ENCODE measurements at places on chromosomes 4 and X.

GRCh38 chr4:128571747-128572146 lies 237.8 kb upstream of the JADE1 start:
- no peak for DNase-seq

DNA sequence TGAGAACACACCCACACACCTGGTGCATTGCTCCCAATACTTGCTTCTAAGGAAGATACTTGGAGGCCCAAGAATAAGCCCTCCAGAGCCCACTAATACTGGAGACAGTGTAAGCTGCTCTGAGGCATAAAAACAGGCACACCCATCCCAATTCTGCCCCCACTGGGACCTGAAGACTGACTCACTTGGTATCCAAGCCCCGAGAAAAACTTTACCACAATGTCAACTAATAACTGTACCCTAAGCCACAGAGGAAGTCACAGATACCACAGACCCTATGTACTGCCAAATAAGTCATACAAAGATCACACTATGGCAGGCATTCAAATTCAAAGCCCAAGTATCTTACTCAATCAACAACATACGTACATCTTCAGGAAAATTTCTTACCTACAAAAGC lies 398.2 kb upstream of the SPANXN1 start:
- DNase-seq: no peak

DNA sequence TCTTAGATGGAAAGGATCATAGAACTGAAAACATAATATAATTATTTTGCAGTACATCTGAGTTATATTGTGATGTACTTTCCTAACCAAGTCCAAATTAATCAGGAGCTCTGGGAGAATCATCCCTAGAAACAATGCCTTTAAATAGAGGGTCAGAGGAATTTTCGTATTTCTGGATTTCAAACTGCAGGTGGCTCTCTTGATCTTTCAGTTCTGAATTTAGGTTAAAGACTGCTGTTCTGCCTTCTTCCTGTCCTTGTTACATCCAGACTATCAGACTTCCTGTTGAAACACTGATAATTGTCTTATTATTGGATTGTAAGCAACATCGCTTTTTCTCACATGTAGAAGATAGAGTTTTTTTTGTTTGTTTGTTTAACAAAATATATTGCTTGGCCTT lies 142.7 kb downstream of the RPA4 start:
- DNase-seq: no peak

GRCh38 chrX:152528193-152528592 lies 77.1 kb upstream of the GABRA3 start:
- DNase-seq: no peak

DNA sequence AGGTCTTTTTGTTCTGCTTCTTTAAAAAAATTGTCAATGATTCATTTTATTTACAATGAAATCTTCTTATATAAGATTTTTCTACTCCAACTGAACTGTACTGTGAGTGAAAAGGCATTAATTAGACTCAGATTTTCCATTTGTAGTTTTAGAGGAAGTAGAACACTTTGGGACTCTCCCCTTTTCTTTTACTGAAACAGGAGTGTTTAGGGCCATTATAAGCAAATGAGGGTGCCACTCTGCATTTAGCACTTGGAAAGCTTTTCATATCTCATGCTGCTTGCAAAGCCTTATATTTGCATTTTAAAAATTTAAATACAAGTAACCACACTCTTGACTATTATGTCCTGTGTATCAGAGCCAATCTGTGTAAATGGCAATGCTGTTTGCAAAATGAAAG lies 584.3 kb downstream of the KLHL13 start:
- no peak for DNase-seq

DNA sequence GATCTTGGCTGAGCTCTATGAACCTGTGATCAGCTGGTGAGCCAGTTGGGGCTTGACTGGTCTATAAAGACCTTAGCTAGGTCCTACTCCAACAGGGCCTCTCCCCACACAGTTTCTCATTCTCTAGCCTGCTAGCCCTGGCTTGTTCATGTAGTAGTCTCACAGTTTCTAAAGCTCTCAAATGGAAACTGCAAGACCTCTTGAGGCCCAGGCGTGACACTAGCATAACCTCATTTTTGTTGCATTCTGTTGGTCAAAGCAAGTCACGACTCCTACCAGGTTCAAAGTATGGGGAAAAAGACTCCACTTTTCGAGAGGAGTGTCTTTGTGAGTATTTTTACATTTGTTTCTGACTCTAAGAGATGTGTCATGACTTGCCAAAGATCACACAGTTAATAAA lies 50.9 kb downstream of the CEP44 start:
- DNase-seq: no peak

- no peak for DNase-seq
Observed at GRCh38 chr4:26323821-26324220, 3.0 kb downstream of the RBPJ start.

- no peak for DNase-seq
Observed at GRCh38 chr4:60683973-60684372, 516.2 kb upstream of the ADGRL3 start.

DNA sequence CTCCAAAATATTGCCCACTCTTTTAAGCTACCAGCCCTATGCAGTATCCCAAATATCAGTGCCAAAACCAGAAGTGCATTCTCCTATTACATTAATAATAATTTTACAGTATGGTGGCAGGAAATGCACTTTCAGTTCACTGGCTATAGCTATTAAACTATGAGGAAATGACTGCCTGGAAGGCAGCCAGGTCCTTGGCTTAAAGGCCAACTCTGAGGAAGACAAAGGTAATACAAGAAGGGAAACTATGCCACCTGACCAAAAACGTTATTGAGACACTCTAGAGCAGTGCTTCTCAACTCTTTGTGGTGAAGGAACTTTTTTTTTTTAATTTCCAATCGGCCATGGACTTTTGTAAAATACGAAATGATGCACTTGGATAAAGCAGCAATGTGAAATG lies 133.6 kb upstream of the VAMP7 start:
- no peak for DNase-seq

DNA sequence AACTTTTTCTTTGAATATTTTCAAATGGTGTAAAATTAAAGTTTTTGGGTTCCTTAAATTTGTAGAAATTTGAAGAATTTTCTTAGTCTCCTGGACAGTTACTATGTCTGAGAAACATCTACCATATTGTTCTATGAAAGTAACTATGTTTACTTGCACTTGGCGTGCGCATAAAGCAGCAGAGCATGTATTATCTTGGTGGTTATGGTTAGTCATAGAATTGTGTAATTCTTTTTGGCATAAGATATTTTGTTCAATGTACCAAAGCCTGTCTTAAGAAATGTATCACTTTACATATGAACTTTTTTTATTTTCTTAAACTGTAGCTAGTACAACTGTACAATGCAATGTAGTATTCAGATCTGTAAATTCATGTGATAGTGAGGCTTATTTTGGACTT lies 49.2 kb downstream of the CDS1 start:
- no peak for DNase-seq

GRCh38 chr4:152738827-152739226 lies 40.7 kb downstream of the TIGD4 start:
- no peak for DNase-seq

GRCh38 chr4:76773766-76774165 lies 124.2 kb downstream of the SOWAHB start:
- DNase-seq: no peak

DNA sequence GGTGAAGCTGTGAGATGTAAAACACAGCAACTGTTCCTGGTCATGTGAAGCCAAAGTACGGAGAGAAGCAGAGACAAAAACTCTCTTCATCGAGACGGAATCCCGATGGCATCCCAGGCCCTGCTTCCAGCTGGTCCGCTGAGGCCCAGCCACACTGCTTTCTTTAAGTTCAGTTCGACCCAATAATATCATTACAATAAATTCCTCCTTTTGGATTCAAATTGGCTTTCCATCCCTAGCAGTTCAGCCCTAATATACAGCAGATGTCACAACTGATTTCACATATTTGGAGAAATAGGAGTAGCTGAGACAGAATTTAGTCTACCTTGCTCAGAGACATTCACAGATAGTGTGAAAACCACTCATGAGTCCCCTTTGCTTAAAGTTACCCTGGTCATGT lies 98.3 kb upstream of the SPRY1 start:
- DNase-seq: no peak

DNA sequence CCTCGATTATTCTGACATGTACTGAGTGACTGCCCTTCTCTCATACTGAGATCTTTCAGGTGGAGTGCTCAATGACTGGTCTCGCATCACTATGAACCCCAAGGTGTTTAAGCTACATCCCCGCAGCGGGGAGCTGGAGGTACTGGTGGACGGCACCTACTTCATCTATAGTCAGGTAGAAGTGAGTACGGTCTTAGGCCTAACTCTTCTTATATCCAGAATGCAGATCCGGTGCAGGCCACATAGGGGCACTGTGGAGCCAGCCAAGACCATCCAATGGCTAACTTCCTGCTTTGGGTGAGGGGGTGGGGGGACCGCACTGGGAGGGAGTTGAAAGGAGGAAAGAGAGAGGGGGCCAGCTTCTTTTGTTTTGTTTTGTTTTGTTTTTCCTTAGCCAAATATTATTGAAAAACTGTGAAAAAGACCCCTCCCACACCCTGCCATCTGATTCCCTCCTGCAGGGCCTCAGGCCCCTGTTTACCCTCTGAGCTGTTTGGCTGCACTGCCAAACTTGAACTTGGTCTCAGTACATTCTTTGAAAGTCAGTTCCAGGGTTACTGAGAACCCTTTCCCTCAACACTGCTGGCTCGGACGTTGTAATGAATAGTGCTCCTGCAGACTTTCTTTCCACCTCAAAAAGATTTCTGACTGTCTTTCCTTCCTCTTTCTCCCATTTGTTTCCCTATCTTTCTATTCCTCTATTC lies 16.2 kb downstream of the AWAT2 start:
- DNase-seq: no peak

DNA sequence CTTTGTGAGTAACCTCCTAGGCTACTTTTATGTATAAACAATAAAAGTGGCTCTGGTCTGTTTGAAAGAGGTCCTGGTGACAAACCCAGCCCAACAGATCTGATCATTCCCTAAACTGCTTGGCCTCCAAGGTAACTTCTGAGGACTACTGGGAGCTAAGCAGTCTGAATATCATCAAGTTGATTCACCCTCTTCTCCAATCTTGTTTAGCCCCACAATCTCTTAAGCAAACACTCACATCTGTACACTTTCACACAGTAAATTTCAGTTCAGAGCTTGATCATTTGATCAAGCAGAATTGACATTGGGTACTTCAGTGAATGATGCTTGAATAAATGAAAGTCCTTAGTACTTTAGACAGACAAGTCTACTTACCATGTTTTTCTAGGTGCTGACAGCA lies 74.7 kb downstream of the HCCS start:
- DNase-seq: no peak

DNA sequence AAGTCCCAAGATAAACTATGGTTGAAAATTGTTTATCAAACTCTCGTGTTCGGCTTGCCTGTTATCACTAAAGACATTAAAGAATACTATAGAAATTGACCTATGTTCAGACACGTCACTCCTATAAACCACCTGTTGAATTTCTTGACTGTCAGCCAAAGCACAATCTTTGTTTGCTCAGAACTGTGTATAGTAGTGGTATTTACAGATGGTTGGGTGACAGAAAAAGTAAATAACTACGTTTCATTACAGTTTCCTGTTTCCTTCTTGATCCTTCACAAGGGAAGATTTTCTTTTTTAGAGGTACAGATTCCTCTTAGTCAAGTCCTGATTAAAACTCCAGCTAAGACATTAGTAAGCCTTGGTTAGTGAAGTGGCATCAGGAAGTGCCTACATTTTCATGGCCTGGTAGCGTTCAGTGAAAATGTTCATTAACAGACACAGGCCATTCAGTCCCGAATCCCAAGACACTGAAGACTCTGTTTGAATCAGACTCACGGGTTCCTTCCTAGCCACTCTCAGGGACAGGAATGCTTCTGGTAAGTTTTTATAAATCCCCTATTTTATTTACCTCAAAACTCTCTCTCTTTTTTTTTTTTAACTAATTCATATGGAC lies at the start of gene SMIM31:
Gene SMIM31 (plus strand): TSS at position 259 of the 616 bp plus-strand sequence. CDS start 16,313 bp downstream, outside the sequence.
- DNase-seq: no peak

GRCh38 chr4:88807499-88807898 lies 109.9 kb upstream of the NAP1L5 start:
- no peak for DNase-seq

GRCh38 chrX:106959901-106960300 lies 39.7 kb downstream of the CLDN2 start:
- no peak for DNase-seq

- DNase-seq: no peak
Observed at GRCh38 chr4:931194-931959, 739 bp downstream of the GAK start.

DNA sequence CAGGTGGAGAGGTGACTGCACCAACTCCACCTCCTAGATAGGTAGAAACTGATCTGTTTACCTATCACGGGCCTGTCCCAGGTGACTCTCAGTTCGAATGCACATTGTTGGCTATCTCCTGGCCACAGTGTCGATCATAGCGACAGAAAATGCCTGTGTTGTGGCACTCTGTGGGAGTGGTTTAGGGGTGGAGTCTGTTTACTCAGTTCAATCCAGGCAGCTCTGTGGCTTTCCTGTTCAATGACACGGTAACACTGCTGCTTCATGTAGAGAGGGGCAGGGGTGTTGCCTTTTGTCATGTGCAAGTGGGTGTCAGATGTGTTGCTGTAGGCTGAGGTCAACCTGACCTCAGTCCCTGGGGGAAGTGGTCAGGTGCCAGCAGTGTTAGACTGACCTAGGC lies 1602.4 kb downstream of the TECRL start:
- no peak for DNase-seq

GRCh38 chr4:88737307-88737941 lies 39.8 kb upstream of the NAP1L5 start:
- DNase-seq: no peak

DNA sequence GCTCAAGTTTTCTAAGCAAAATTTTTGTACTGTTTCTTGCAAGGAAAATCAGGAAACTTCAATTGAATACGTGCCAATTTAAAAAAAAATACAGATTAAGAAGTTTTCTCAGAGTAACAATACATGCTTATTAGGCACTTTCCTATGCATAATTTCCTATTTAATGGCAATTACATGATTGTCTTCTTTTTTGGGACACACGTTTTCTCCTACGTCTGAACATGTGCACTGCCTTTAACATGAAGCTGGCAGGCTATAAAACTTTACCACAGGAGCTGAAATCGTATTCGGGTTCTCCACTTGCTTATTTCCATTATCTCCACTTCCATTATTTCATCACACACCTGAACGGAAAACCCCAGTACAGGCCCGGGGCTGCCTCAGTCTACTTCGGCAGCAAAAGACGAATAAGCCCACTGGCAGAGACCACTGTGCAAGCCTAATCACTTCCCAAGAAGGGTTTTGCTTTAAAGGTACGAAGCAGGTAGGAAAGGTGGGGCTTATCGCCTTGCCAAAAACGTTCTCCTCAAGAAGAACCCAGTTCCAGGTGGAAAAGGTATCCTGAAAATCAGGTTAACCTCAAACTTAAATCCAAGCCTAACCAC lies 575 bp downstream of the RCHY1 start:
- DNase-seq: no peak

All from stimulated activated CD4-positive, alpha-beta T cell treated with anti-CD3 and anti-CD28 coated beads, TNF-alpha, amount 100 ng/mL, for 4 hours (primary cell).